ENCODE measurements at places on chromosomes 7 and 10. TPM values are rescaled to one million over a fixed set of nuclear protein-coding genes. Genes with fewer than 3 reads are reported as not detected.

The CALD1 gene
- total RNA-seq = 285 TPM

- no peak for DNase-seq
These were observed 21.8 kb downstream of the FOXL3 start for GRCh38 chr7:311796-312195.

- DNase-seq = no peak
These were observed 35.3 kb downstream of the VSTM4 start for GRCh38 chr10:49080071-49080470.

DNA sequence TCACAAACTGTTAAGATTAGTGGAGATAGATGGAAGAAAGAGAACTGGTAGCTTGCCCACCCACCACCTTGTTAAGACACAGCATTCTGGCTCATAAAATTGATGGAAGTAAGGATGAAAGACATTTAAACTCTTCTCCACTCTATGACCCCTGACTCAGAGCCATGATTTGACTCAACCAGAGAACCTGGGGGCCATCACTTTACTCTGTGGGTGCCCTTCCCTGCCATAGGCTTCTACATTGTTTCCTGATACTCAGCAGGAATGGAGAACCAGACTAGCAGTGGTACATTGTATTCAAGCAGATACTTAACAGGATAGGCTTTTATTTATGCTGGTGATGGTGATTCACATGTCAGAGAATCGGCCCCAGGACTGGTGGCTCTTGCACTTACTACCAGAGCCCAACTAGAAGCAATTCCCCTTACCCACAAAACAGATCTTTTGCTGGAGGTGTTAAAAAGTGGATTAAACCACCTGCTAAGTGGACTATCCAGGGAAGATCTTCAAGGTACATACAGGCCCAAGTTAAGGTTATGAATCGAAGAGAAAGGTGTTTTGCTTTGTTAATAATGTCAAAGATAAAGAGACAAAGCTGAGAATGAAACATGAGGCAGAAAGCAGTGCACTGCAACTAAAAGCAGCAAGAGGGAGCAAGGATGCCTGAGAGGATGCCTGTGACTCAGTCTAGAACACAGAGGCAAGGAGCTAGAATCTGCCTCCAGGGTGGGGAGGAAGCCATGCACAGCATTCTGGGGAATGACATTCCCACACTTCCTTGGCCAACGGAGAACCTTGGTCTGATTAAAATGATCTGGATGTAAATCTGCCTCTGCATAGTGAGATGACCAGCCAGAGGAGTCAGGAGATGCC is 36.0 kb upstream of the GLI3 start:
- DNase-seq = peak; percentile 68

- peak; percentile 31 for DNase-seq
These were observed 46.4 kb downstream of the ESYT2 start for GRCh38 chr7:158782761-158783401.

GRCh38 chr7:116197360-116197759 is 13.0 kb upstream of the TES start:
- no peak for DNase-seq

- DNase-seq = no peak
These were observed 85.7 kb downstream of the ANLN start for GRCh38 chr7:36475381-36475780.

DNA sequence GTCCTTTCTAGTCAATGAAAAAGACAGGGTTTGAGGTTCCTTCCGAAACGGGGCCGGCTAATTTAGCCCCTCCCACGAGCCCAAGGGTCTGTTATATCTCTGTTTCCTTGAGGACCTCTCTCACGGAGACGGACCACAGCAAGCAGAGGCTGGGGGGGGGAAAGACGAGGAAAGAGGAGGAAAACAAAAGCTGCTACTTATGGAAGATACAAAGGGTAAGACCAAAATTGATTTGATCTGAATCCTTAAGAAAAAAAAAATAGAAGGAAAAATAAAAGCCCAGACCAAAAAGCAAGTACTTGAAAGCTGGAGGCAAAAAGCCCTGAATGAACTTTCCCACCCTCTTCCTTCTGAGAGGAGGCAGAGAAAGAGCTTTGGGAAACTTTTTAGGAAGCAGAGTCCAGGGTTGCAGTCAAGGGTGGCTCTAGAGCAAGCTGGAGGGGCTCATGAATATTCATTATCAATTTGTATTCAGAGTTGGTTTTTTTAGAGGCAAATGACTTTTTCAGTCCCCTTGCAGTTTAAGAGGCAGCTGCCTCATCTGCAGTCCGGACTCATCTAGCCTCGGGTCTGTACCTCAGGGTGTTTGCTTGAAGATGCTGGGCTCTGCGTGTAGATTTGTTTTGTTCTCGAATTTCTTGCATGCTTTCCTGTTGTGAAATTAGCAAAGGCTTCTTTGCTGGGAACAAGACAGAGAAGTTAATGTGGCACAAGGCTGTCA is at the start of gene ENTPD1:
Gene ENTPD1 (plus strand): TSS at position 123 of the 721 bp plus-strand sequence. CDS start 77 bp downstream, at position 200.
- DNase-seq = no peak

DNA sequence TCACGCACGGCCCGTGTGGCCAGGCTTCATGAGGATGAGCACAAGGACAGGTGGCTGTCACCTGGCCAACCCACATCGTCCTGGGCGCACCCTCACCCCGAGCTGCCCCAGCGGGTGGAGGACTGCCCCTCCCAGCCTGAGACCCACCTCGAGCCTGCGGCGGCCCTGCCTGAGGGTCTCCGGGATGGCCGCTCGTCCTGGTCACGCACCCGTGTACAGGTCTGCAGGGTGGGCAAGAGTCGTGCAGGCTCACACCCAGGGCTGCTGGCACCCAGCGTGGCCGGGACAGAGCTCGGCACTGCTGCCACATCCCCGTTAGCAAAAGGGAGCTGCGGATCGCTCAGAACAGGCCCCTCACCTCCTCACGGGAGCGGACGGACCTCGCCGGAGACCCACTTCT is 14.4 kb upstream of the UTF1 start:
- DNase-seq = no peak

- no peak for DNase-seq
These were observed 162.4 kb downstream of the SEMA3E start for GRCh38 chr7:83486536-83486935.

Data from Daoy (cell line).